ENCODE measurements at places on chromosomes 7 and 10. TPM values are rescaled to one million over a fixed set of nuclear protein-coding genes. Genes with fewer than 3 reads are reported as not detected.

The TWIST1 gene
- total RNA-seq, result 49.5 TPM

The ACTR3C gene
- not detected for total RNA-seq

The NANOS1 gene
- 0.71 TPM for total RNA-seq

The RBP3 gene
- total RNA-seq, result not detected

The ERVW-1 gene
- total RNA-seq, result not detected

GRCh38 chr7:115224922-115225321 lies 303.0 kb downstream of the MDFIC start:
- H3K4me3 ChIP-seq, result no peak overlapping the region
- H3K27ac ChIP-seq, result no peak overlapping the region
- peaks cover 6% of the 10 kb centered on the region for H3K4me1 ChIP-seq
- no peaks in the 10 kb centered on the region for H3K27me3 ChIP-seq
- H3K36me3 ChIP-seq, result no peaks in the 10 kb centered on the region

DNA sequence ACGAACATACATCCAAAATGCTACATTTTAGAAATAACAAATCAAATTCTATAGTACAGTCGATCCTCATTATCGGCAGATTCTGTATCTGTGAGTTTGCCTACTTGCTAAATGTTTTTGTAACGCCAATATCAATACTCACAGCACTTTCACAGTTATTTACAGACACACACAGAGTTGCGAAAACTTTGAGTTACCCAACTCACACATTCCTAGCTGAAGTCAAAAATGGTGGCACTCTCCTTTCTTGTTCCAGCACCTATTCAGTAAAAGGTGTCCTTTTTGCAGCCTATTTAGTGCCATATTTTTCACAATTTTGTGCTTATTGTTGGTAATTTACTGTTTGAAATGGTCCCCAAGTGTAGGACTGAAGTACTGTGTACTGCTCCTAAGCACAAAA lies 161.7 kb downstream of the AKR1D1 start:
- no peaks in the 10 kb centered on the region for H3K27me3 ChIP-seq
- H3K36me3 ChIP-seq, result no peaks in the 10 kb centered on the region
- no peak for DNase-seq
- no peak overlapping the region for H3K4me3 ChIP-seq

DNA sequence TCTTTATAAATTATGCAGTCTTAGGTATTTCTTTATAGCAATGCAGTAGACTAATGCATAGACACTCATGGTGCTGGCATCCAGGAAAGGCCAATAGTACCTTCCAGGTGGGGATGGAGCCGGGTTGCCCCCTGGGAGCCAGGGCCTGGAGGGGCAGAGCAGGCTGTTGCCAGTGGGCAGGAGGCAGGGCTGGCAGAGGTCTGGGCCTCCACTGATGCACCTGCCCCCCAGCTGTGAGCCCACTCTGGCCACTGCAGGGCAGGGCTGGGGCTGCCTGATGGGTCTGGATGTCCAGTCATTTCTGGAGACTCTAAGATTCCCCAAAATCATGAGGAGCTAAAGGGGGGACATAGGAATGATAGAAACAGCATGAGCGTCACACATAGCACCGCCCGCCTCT lies 66.7 kb downstream of the MICALL2 start:
- DNase-seq, result no peak
- no peak overlapping the region for H3K27ac ChIP-seq
- H3K4me3 ChIP-seq, result no peak overlapping the region
- H3K36me3 ChIP-seq, result no peaks in the 10 kb centered on the region

GRCh38 chr7:44072364-44073231 lies 7.2 kb upstream of the PGAM2 start:
- H3K36me3 ChIP-seq, result peaks cover 42% of the 10 kb centered on the region
- H3K4me3 ChIP-seq, result no peak overlapping the region
- no peaks in the 10 kb centered on the region for H3K27me3 ChIP-seq
- H3K27ac ChIP-seq, result no peak overlapping the region
- H3K4me1 ChIP-seq, result peaks cover 20% of the 10 kb centered on the region
- DNase-seq, result peak; percentile 94

DNA sequence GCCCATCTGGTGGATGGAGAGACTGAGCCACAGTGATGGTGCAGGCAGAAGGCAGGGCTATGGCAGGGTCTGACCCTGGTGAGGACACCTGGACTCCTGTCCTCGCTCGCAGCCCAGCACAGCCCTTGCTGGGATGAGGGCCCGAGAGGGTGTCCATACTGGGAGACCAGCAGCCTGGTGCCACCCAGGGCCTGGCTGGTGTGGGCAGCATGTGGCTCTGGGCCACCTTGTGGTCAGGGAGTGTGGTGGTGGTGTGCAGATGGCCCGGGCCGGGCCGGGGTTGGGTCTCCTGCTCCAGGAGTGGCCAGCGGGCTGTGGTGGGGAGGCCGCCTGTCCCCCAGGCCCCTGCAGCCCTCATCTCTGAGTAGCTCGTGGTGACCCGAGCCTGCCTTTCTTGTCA lies 14.9 kb downstream of the ADCY1 start:
- DNase-seq, result no peak
- H3K27ac ChIP-seq, result no peak overlapping the region
- H3K4me3 ChIP-seq, result no peak overlapping the region
- no peaks in the 10 kb centered on the region for H3K36me3 ChIP-seq
- no peaks in the 10 kb centered on the region for H3K4me1 ChIP-seq

DNA sequence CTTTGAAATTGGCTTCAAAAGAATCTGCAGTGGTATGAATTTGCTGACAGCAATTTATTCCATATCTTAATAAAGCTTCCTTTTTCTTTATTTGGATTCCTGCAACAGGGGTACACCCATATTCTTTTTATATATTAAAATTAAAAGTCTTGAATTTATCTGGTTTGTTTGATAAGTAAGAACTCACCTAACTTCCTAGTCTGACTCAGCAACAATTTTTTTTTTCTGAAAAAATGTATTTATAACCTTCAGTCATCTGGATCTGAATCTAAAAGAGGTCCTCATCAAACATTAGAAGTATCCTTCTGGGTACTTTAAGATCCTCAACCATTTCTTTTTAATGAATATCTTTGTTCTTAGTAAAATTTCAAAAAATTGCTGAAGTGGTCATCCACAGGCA lies 4.5 kb downstream of the EPHB6 start:
- peaks cover 15% of the 10 kb centered on the region for H3K27me3 ChIP-seq
- no peak overlapping the region for H3K27ac ChIP-seq
- DNase-seq, result no peak
- H3K4me1 ChIP-seq, result peaks cover 4% of the 10 kb centered on the region
- H3K4me3 ChIP-seq, result no peak overlapping the region

DNA sequence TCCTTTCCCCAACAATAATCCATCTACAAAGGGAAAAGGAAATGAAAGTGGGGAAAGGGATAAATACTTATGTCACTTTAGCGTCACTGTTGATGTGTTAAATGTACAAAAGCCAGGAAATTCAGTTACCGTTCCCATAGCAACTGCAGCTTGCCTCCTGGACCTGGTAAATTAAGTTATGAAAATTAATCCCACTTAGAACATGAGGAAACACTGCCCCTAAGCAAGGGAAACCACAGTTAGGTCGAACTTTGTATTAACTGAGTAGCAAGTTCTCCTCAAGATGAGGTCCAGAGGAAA lies 338.2 kb upstream of the AOAH start:
- no peak for DNase-seq
- no peak overlapping the region for H3K27ac ChIP-seq
- no peaks in the 10 kb centered on the region for H3K4me1 ChIP-seq

DNA sequence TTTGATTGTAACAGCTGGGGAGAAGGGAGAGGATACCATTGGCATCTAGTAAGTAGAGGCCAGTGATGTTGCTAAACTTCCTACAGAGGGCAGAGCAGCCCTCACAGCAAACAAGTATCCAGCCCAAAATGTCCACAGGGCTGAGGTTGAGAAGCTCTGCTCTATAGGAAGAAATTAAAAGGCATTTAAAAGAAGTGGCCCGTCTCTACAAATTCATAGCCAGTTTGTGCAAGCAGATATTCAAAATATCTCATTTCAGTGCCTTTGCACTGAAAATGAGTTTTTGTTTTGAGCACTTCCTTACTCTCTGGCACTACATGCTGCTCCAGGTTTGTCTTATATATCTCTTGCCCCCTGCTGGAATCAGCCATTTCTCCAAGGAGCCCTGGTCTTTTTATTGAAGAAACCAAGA lies 330.0 kb downstream of the BBS9 start:
- H3K27me3 ChIP-seq, result peaks cover 9% of the 10 kb centered on the region
- no peak overlapping the region for H3K4me3 ChIP-seq
- H3K27ac ChIP-seq, result no peak overlapping the region

DNA sequence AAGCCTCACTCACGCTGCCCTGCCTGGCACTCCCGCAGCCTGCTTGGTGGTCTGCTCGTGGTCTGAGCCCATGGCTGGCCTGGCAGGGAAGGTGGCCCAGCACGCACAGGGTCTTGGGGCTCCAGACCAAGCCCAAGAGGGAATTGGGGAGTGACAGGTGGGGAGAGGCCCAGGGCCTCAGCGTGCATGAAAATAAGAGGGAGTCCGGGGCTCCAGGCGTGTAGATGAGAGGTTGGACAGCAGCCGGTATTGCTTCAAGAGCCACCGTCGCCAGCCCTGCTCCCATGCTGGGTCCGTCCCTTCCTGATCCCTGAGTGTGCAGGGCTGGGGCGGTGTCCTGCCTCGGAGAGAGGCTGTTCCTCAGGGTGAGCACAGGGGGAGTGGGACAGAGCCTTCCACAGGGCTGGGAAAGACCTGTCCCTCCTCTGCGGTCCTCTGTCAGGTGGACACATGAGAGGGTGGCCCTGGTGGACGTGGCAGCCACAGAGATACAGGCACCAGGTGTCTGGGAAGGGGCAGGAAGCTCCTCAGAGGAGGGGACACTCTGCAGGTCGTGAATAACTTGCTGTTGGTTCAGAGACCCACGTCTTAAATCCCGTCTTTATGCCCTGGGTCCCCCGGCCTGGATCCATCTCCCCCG lies 113.1 kb downstream of the INPP5A start:
- H3K27ac ChIP-seq, result no peak overlapping the region
- H3K27me3 ChIP-seq, result 0 out of 2 replicates have a peak, but pooled peaks cover 3% of the 10 kb centered on the region
- peaks cover 17% of the 10 kb centered on the region for H3K36me3 ChIP-seq
- no peak for DNase-seq

GRCh38 chr10:70914316-70914864 lies 26.0 kb upstream of the PCBD1 start:
- peaks cover 10% of the 10 kb centered on the region for H3K27me3 ChIP-seq
- no peaks in the 10 kb centered on the region for H3K36me3 ChIP-seq
- H3K4me1 ChIP-seq, result no peaks in the 10 kb centered on the region
- no peak for DNase-seq

- H3K27ac ChIP-seq, result no peak overlapping the region
- H3K4me1 ChIP-seq, result no peaks in the 10 kb centered on the region
- H3K4me3 ChIP-seq, result no peak overlapping the region
- H3K36me3 ChIP-seq, result no peaks in the 10 kb centered on the region
- DNase-seq, result no peak
- no peaks in the 10 kb centered on the region for H3K27me3 ChIP-seq
These were observed 50.7 kb upstream of the CABCOCO1 start for GRCh38 chr10:61612009-61612408.

All from SJSA1 (cell line).